Ovary (tissue), 10 donors: ENCODE measurements at places on chromosomes 2 and 18. TPM values are rescaled to one million over a fixed set of nuclear protein-coding genes. Genes with fewer than 3 reads are reported as not detected.

GRCh38 chr2:15313657-15314056, 247.5 kb downstream of the NBAS start:
- DNase-seq: no peak
- no peaks in the 10 kb centered on the region for H3K36me3 ChIP-seq
- no peak overlapping the region for H3K4me3 ChIP-seq

- H3K27ac ChIP-seq: no peak overlapping the region
- H3K4me3 ChIP-seq: no peak overlapping the region
- no peaks in the 10 kb centered on the region for H3K36me3 ChIP-seq
Measured at GRCh38 chr18:74944676-74945075, 264.3 kb downstream of the PTGR3 start.

GRCh38 chr2:180829261-180829660, 151.1 kb upstream of the UBE2E3 start:
- H3K27me3 ChIP-seq: no peaks in the 10 kb centered on the region
- H3K4me3 ChIP-seq: no peak overlapping the region
- no peak for DNase-seq

- H3K4me3 ChIP-seq: no peak overlapping the region
- H3K36me3 ChIP-seq: no peaks in the 10 kb centered on the region
- H3K27ac ChIP-seq: no peak overlapping the region
- no peak for DNase-seq
- H3K4me1 ChIP-seq: peaks cover 9% of the 10 kb centered on the region
Measured at GRCh38 chr2:220162320-220162719, 534.9 kb downstream of the SLC4A3 start.

DNA sequence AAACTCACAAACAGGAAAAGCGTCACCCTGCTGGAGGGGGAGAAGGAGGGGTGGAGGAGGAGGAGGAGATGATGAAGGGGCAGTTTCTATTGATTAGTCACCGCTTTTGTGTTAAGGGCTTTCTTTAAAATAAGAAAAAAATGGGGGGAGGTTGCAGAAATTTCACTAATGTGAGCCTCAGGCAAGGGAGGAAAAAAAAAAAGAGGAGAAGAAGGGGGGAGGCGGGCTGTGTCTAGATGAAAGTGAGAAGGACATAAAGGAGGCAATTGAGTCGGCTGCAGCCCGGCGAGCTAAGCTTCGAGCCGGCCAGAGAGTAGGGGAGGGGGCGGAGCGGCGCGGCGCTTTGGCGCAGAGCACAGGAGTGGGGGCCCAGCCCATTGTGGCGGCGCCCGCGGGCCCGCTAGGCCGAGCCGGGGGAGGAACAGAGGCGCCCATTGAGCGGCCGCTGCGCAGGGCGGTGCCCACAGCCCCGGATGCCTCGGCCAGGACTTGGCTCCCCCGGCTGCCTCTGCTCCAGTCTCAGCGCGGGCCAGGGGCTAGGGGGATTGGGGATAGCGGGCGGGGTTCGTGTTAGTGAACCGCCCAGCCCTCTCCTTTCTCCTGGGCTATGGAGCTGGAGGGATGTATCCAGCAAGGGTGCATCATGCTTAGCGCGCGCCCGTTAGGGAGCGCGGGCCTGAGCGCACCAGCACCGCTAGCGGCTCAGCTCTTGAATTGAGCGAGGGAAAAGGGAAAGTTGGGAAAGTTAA, 7.9 kb downstream of the PAX3 start:
- no peaks in the 10 kb centered on the region for H3K27me3 ChIP-seq
- H3K27ac ChIP-seq: no peak overlapping the region
- no peaks in the 10 kb centered on the region for H3K36me3 ChIP-seq

GRCh38 chr2:150320608-150321007, 166.9 kb downstream of the RND3 start:
- no peaks in the 10 kb centered on the region for H3K4me1 ChIP-seq
- no peaks in the 10 kb centered on the region for H3K36me3 ChIP-seq
- no peak for DNase-seq
- H3K4me3 ChIP-seq: no peak overlapping the region

DNA sequence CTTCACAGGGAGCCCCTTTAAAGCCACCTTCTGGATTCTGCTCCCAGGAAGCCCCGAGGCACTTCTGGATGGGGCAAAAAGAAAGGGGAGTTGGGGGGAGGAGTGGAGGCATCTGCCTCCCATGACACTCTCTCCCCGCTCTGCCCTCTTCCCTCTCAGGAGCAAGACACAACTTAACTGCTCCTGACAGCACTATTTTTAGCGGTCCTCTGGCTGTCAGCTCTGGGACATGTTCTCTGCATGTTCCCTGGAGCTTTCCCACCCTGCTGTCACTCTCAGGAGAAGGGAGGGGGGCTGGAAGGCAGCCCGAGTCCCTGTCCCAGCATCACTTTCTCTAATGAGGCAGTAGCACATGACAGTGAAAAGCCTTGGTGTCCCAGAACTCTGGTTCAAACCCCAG, 32.3 kb downstream of the PLB1 start:
- no peaks in the 10 kb centered on the region for H3K4me1 ChIP-seq
- H3K36me3 ChIP-seq: no peaks in the 10 kb centered on the region
- no peak overlapping the region for H3K4me3 ChIP-seq
- DNase-seq: no peak

Gene EDAR
- 0.11 TPM for polyA plus RNA-seq

Gene GALR1
- not detected for polyA plus RNA-seq

Gene EML6
- 0.29 TPM for polyA plus RNA-seq

Gene CRYBA2
- polyA plus RNA-seq: not detected
